Stomach (tissue), 19 donors: ENCODE measurements at places on chromosomes 11 and 22. TPM values are rescaled to one million over a fixed set of nuclear protein-coding genes. Genes with fewer than 3 reads are reported as not detected.

Gene HEPN1
- total RNA-seq, result not detected

Gene MN1
- total RNA-seq, result 5.1 TPM

DNA sequence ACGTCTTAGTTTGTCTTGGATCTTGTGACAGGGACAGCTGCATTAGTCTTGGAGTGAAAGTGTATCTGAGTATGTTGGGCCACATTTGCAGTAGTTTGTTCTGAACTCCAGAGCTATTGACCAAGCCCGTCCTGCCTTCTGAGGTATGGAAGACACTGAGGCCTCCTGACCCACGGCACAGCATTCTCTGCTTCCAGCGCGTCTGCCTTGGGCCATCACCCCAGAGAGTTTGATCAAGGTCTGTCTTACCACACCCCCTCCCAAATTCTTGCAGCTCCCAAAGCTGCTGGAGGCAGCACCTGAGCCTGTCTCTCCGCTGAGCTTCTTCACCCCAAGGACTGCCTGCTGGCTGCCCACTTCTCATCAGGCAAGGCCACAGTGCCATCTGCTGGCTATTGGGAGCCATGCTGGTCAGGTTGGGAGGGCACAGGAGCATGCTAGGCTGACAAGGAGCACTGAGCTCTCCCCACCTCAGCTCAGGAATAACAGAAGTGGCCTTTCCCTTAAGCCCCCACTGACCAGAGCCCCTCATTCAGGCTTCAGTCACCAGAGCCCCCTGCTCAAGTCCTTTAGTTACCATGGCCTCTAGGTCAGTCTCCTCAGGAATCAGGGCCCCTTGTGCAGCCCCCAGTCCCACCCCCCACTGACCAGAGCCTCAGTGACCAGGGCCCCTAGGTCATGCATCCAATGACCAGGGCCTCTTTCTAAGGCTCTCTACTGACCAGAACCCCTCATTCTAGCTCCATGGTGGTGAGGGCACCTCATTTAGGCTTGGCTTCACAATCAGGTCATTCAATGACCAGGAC, 27.2 kb upstream of the SMPD1 start:
- peak; percentile 87 for DNase-seq

DNA sequence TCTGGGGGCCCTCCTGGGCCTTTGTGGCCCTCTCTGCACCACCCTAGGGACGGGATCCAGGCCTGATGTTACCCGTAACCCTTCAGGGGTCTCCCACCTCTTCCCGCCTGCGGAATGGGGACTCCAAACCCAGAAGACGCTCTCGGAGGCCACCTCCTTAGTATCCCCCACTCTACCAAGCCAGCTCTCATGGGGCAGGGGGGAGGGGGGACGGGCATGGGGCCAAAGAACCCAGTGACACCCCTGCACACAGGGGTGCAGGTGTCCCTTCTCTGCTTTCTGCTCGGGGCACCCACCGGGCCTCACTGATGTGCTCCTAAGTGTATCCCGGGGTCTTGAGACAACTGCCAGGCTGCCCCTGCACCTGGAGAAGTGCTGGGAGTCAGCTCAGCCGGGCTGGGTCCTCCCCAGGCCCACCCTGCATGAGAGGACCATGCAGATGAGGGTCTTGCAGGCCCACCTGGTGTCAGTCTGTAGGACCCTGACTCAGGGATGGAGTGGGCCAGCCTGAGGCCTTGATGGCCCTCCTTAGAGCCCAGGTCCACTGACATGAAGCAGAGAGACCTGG, 176.9 kb downstream of the IGLL1 start:
- DNase-seq, result no peak

Gene CHADL
- 9.3 TPM for total RNA-seq

DNA sequence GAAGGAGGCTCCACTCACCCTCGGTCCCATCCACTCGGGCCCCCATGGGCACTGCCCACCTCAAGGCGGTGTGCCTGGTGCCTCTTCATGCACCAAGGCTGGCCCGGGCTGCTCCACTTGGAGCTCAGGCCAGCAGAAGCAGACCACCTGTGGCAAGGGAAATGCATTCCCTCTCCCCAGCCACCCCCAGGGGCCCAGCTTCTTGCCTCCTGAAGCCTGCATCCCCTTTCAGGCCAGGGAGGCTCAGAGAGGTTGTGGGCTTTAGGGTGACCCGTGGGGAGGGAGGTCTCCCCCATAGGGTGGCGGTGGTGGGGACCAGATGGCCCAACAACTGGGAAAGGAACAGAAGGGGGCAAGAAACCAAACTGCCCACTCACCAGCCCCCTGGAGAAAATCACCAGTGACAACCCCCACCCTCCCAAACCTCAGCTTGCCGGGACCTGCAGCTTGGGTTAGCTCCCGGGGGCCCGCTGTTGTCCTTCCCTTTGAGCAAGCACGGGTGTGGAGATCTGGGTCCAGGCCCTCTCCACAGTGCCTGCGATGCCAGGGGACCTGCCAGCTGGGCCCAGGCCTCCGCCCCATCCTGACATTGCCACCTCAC, 8.4 kb downstream of the CBX6 start:
- DNase-seq, result no peak

DNA sequence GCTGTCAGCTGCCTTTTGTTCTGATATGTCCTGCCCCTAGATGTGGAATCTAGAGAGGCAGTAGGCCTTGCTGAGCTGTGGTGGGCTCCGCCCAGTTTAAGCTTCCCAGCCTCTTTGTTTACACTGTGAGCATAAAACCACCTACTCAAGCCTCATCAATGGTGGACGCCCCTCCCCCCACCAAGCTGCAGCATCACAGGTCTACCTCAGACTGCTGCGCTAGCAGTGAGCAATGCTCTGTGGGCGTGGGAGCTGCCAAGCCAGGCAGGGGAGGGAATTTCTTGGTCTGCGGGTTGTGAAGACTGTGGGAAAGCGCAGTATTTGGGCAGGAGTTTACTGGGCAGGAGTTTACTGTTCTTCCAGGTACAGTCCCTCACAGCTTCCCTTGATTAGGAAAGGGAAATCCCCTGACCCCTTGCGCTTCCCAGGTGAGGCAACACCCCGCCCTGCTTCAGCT, 98.5 kb downstream of the SMCO4 start:
- peak; percentile 79 for DNase-seq

- DNase-seq, result no peak
Observed at GRCh38 chr11:103434073-103434411, 324.8 kb downstream of the DYNC2H1 start.

DNA sequence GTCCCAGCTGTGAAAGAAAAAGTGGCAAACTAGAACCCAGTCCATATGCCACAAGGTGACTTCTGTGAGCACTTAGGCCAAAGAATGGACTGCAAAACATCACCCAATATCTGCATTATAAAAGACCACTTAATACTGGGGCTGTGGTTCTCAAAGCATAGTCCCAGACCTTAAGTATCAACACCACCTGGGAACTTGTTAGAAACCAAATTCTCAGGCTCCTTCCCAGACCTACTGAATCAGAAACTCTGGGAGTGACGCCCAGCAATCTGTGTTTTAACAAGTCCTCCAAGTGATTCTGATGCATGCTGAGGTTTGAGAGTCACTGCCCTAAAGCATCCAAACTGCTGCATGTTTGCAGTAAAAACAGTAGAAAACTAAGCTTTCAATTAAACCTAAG, 81.3 kb downstream of the SERGEF start:
- no peak for DNase-seq

DNA sequence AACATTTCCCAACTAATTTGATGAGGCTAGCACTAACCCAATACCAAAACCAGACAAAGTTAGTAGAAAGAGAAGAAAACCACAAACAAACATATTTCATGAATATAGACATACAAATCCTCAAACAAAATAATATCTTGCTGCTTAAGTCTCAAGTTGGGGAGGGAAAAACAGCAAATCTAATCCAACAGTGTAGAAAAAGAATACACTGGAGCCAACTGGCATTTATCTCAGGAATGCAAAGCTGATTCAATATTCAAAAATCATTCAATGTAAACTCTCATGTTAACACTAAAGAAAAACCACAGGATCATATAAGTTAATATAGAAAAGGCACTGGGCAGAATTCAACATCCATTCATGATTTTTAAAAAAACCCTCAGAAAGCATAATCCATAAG, 18.2 kb downstream of the GNB1L start:
- no peak for DNase-seq

Gene VWA5A
- 39.7 TPM for total RNA-seq

- no peak for DNase-seq
Observed at GRCh38 chr11:114034956-114035355, 24.6 kb upstream of the ZBTB16 start.

GRCh38 chr11:130218501-130219070, 59.0 kb downstream of the ST14 start:
- DNase-seq, result peak; percentile 22

GRCh38 chr22:44406341-44407170, 91.5 kb downstream of the RTL6 start:
- no peak for DNase-seq

GRCh38 chr11:64185175-64185692, 737 bp upstream of the STIP1 start:
- DNase-seq, result peak; percentile 86

DNA sequence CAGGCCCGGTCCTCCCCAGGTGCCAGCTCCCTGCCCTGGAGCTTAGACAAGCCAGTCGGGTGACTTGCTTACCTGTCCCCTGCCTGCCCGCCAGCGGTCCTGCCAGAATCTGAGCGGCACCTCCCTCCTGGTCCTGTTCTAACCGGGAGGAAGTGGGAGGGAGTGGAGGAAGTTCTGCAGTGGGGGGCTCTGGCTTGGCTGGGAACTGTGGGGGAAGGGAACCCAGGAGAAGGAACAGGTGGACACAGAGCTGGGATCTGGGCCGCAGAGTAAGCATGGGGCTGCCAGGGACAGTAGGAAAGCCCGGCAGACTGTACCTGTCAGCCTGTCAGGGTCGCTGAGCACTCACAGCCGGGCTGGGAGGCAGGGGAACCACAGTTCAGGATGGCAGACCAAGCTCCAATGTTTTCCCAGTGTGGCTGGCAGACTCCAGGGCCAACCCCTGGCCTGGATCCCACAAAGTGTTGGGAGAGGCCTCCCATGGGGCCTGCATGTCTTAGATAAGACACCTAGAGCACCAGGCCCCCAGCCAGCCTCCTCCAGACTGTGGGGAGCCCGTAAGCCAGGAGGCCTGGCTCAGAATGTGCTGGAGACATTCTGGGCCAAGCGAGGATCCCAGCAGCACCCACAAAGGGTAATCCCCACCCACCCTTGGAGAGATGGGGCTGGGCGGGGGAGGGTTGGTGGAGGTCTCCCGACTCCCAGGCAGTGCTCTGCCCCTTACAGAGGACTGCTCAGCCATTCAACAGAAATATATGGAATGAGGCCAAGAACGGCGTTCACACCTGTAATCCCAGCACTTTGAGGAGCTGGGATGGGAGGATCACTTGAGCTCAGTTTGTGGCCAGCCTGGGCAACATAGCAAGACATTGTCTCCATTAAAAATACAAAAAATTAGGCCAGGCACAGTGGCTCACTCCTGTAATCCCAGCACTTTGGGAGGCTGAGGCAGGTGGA, 2.3 kb downstream of the CYB5R3 start:
- peak; percentile 91 for DNase-seq

Gene GRAP2
- total RNA-seq, result 17.0 TPM

GRCh38 chr22:40516416-40516815, 120.1 kb downstream of the MRTFA start:
- DNase-seq, result no peak

- DNase-seq, result peak; percentile 42
Observed at GRCh38 chr11:1889224-1889930, 2.3 kb downstream of the PRR33 start.

Gene OR52E8
- not detected for total RNA-seq

DNA sequence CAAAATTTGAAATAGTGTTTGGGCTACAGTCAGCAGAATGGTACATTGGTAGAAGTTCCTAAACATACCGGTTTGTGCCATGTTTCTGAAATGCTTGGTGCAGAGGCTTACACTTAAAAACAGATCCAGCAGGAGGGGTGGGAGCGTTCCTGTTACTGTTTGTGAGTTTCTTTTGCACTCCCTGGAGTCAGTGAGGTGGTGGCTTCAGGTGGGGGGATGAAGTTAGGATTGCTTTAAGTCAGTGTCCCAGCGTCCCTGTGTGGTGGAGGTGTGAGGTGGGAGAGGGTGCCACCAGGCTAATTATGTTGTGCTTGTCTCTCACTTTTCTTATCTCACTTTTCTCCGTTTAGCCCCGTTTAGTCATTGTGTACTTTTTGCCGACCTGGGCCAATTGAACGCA, 9.7 kb downstream of the TNRC6B start:
- DNase-seq, result no peak

Gene GRM5
- total RNA-seq, result not detected

Gene CD6
- 2.8 TPM for total RNA-seq

DNA sequence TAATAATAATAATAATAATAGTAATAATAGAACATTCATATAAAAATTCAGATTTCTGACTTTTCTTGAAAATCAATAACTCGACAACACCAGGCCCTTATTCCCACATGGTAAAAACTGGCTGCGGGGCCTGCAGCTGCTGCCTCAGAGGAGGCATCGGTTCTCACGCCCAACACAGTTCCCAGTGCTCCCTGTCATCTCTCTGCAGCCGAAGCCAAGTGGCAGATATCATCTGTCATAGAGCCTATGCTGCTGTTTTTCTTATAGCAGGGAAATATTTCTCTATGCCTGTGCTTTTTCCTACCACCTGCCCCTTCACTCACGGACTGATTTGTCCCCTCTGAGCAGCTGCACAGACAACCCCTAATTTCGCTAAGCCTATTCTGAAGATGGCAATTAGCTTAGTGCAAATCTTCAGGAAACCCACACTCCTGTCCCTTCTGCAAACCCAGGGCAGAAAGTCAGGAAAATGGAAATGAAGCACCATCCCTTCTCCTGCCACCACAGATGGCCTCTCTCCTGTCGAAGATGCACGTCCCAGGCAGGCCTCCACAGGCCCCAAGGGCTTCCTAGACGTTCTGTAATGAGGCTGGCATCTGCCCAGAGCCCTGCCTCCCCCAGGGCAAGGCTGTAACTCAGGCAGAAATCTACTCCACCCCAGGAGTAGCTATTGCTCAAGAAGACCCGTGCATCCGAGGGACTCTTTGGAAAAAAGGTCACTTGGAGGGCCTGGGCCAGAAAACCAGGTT, 66.7 kb downstream of the SYN3 start:
- peak; percentile 46 for DNase-seq

Gene OR51B4
- total RNA-seq, result not detected

Gene CCDC15
- total RNA-seq, result 1.8 TPM

DNA sequence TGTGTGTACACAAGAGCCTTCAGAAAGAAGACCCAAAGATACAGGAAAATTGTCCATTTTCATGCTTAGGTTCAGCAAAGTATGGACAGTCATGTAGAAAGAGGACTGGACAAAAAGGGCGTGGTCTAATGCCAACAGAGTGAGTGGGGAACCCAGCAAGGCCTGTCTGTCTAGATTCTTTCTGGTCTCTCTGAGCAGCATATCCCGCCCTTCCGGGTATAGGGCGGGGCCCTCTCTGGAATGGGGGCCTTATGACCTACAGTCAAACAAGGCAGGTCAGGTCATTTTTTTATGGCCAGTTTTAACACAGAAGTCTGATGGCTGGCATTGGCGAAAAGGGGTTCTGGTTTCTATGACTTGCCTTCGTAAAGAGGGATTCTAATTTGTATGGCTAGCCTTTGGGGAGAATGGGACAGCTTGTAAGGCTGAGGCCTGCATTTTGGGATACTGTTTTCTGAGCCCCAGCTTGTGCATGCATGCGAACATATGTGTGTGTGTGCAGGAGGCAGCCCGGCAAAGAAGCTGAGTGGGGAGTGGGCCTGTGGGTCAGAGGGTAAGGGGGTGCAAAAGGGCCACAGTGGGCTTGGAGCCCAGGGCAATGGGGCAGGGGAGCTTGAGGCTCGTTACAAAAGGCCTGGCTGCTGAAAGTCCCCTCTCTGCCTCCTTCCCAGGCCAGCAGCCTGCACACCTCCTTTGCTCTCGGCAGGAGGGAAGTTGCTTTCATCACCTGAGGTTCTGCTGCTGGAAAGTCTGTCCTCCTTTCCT, 130.5 kb upstream of the B3GAT1 start:
- DNase-seq, result no peak

- DNase-seq, result peak; percentile 22
Observed at GRCh38 chr11:17314232-17314547, 37.4 kb upstream of the NCR3LG1 start.
